Activated T-helper 9 cell treated with anti-CD3 and anti-CD28 coated beads, Interleukin-2, amount 50 U/mL, for 16 hours (primary cell): ENCODE measurements at places on chromosomes 4 and X.

GRCh38 chr4:153448003-153448731 is 18.0 kb upstream of the TMEM131L start:
- DNase-seq = no peak

GRCh38 chrX:150203248-150203645 is 159.9 kb upstream of the MAMLD1 start:
- no peak for DNase-seq

DNA sequence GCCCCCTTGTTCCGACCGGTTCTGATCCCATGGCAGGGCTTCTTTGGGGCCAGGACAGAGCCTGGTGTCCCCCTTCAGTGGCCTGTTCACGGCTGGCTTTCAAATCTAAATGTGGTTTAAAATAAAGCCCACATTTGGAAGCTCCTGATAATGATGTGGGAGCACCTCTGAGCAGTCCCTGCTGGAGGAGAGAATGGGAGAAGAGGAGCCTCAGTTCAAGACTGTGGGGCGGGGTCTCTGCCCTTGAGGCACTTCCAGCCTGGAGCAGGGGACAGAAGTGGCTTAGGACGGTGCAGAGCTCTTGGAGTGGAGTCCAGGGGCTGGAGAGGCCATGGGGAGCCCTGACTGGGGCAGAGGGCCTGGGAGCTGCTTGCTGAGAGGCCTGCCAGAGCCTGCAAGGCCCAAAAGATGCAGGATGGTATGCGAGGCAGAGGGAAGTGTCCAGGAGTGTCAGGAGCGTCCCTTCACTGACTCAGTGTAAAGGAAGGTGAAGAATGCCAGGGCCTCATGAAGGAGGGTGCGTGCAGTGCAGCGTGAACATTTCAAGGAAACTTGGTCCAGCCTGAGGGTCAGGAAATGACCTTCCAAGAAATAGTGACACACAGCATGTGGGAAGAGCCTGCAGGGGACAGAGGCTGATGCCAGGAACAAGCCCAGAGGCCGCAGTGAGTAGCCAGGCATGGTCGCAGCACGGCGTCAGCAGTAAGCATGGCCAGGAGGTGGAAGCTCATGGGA is 21.1 kb upstream of the TADA2B start:
- no peak for DNase-seq

GRCh38 chr4:151434183-151434860 is 25.3 kb downstream of the FHIP1A start:
- no peak for DNase-seq

GRCh38 chrX:21131786-21132185 is 242.4 kb upstream of the CNKSR2 start:
- no peak for DNase-seq

DNA sequence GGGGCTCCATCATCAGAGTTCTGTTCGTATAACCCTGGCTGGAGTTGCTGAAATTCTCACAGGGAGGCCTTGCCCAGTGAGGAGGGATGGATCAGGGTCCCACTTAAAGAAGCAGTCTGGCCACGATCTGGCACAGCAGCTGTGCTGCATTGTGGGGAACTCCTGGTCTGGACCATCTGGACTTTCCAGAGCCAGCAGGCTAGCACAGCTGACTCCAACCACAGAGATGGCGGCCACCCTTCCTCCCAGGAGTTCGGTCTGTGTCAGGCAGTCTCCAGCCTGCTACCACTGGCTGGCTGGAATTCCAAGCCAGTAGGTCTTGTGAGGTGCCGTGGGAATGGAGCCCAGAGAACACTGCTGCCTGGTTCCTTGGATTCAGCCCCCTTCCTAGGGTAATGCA is 62.0 kb downstream of the SLAIN2 start:
- DNase-seq = no peak

- DNase-seq = no peak
Measured at GRCh38 chrX:7318241-7318640, 170.3 kb upstream of the PUDP start.

GRCh38 chr4:93605163-93605562 is 223.4 kb upstream of the ATOH1 start:
- no peak for DNase-seq

DNA sequence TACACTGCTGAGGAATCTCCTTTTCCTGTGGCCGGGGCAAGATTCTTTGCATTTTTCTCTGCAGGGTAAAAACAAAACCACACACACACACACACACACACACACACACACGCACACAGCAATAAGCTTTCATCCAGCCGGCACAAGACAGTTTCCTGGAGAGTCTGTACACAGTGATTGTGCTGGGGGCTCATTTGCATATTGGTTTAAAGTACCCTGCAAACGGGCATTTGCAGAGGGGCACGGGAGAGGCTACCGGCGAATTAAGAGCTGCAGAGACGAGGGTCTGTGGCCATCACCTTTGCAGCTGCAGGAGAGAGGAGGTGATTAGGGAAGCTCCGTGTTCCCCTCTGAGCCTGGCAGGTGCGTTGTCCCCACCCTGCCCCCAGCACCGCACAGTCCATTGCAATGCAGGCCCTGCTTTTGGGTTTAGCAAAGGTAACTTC is 219.9 kb downstream of the SHOX start:
- DNase-seq = no peak

GRCh38 chr4:100059467-100059866 is 109.4 kb upstream of the H2AZ1 start:
- no peak for DNase-seq

DNA sequence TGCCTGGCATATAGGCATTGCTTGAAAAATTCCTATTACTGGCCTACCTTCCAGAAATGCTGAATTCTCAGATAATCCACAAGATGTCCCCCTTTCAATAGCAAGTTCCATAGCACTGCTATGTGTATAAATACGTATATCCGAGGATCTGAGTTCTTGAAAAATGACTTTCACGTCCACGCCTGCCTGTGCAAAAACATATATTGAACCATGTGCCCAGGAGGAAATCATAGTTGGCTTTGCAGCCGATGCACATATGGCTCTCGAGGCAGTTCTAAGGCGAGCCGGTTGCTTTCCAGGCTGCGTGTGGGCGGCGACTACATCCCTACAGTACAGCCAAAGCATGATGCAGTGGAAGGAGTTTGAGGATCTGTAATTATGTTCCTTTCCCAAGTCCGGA is 55.4 kb upstream of the ESX1 start:
- no peak for DNase-seq
